ENCODE measurements at places on chromosomes 4 and X. TPM values are rescaled to one million over a fixed set of nuclear protein-coding genes. Genes with fewer than 3 reads are reported as not detected.

DNA sequence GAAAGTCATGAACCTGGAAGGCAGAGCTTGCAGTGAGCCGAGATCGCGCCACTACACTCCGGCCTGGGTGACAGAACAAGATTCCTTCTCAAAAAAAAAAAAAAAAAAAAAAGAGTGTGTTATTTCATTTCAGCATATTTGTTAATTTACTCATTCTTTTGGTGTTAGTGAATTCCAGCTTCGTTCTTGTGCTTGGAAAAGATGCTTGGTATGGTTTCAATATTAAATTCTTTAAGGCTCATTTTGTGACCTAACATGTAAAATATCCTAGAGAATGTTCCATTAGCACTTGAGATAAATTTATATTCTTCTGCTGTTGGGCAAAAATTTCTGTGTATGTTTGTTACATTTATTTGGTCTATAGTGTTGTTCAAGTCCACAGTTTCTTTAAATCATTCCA lies 66.8 kb downstream of the SPIN3 start:
- H3K27ac ChIP-seq, result no peak overlapping the region
- H3K4me1 ChIP-seq, result peaks cover 3% of the 10 kb centered on the region
- DNase-seq, result peak; percentile 38

- H3K27ac ChIP-seq, result no peak overlapping the region
- H3K36me3 ChIP-seq, result no peaks in the 10 kb centered on the region
- H3K4me1 ChIP-seq, result 0 out of 2 replicates have a peak, but pooled peaks cover 2% of the 10 kb centered on the region
- H3K27me3 ChIP-seq, result peaks cover 9% of the 10 kb centered on the region
- peak; percentile 55 for DNase-seq
Observed at GRCh38 chr4:41644288-41644914, 104.1 kb downstream of the PHOX2B start.

- H3K4me1 ChIP-seq, result peaks cover 31% of the 10 kb centered on the region
- H3K27ac ChIP-seq, result peak within 1 kb of the TSS; percentile 96
- H3K36me3 ChIP-seq, result no peaks in the 10 kb centered on the region
- peak; percentile 95 for DNase-seq
Observed at GRCh38 chrX:47193475-47194193, at the start of gene UBA1. Gene UBA1 (plus strand): TSS chrX:47193829. CDS start chrX:47198803, 4,974 bp downstream.

DNA sequence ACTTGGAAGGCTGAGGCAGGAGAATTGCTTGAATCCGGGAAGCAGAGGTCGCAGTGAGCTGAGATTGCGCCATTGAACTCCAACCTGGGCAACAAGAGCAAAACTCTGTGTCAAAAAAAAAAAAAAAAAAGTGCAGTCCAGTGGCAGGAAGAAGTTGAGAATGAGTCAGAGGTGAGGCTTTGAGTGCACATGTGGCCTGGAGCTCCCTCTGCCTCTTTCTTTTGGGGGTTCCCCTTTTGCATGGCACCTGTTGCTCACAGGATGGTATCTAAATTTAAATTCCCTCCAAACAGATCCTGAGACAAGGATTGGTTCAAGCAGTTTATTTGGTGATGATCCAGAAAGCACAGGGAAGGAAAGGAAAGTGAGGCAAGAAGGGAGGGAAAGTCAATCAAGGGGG lies 151.4 kb upstream of the STX18 start:
- no peak overlapping the region for H3K27ac ChIP-seq
- no peak overlapping the region for H3K4me3 ChIP-seq
- H3K27me3 ChIP-seq, result no peaks in the 10 kb centered on the region
- no peaks in the 10 kb centered on the region for H3K4me1 ChIP-seq
- DNase-seq, result peak; percentile 64
- no peaks in the 10 kb centered on the region for H3K36me3 ChIP-seq

The CXCL8 gene
- total RNA-seq, result 20.0 TPM

The SLC9B1 gene
- total RNA-seq, result not detected

DNA sequence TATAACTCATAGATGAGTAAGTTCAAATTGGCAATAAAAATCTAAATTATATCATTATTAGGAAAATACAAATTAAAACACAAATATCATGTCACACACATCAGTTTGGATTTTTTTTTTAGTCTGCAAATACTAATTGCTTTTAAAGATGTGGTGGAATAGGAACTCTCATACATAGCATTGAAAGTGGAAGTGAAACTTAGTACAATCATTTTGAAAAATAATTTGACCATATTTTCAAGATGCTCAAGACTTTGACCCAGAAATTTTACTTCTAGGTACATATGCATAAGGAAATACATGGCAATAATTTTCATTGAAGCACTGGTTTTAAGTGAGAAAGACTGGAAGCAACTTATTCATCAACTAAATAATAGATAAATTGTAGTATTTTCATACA lies 147.5 kb upstream of the SMIM31 start:
- H3K4me3 ChIP-seq, result no peak overlapping the region
- no peak overlapping the region for H3K27ac ChIP-seq
- no peak for DNase-seq
- H3K4me1 ChIP-seq, result no peaks in the 10 kb centered on the region

The ZBED1 gene
- 30.4 TPM for total RNA-seq

DNA sequence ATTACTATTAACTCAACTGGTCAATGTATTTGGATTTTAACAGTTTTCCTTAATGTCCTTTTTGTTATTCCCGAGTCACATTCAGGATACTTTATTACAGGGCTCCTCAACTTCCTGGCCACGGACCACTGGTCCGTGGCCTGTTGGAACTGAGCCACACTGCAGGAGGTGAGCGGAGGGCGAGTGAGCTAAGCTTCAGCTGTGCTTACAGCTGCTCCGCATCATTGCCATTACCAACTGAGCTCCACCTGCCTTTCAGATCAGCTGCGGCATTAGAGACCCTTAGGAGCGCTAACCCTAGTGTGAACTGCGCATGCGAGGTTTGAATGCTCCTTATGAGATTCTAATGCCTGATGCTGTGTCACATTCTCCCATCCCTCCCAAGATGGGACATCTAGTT lies 591.7 kb downstream of the CCSER1 start:
- DNase-seq, result no peak
- H3K27ac ChIP-seq, result no peak overlapping the region

DNA sequence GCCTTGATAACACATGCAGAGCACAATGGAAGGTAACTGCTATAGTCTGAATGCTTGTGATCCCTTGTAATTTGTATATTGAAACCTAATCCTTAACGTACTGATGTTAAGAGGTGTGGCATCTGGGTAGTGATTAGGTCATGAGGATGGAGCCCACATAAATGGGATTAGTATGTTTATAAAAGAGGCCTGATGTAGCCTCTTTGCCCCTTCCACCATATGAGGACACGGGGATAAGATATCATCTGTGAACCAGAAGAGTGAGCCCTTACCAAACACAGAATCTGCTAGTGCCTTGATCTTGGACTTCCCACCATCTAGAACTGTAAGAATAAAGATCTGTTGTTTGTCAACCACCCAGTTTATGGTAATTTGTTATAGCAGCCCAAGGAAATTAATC lies 1074.2 kb upstream of the INTU start:
- H3K27ac ChIP-seq, result no peak overlapping the region
- no peaks in the 10 kb centered on the region for H3K4me1 ChIP-seq
- no peak for DNase-seq
- no peaks in the 10 kb centered on the region for H3K36me3 ChIP-seq
- H3K4me3 ChIP-seq, result no peak overlapping the region

The FAM199X gene
- total RNA-seq, result 16.1 TPM

DNA sequence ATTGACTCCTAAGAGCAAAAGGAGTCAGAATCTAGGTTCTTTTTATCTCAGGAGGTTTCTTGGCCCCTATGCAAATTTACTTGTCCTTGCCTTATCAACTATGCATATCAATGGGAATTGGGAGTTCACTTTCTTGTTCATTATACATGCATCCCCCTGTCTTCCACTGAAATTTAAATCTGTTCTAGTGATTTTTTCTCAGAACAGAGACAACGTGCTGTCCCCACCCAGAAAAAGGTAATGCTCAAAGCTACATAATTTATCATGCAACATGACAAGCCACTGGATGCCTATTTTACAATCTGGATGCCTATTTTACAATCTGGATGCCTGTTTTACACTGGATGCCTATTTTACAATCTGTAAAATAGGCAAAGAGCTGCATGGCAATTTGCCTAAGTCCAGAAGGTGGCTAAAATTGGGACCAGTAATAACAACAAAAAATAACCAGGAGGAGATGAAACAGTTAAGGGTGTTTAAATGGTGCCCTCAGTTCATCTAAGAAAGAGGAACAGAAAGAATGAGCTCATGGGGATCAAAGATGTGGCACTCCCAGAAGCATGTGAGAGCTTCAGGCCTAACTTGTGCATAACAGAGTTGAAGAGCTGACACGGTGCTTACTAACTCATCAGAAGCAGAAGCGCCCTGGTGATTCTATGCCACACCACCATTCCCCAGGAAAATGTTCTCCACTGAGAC lies 537.8 kb upstream of the BOD1L1 start:
- H3K36me3 ChIP-seq, result no peaks in the 10 kb centered on the region
- no peak for DNase-seq
- H3K27me3 ChIP-seq, result no peaks in the 10 kb centered on the region
- no peak overlapping the region for H3K4me3 ChIP-seq
- no peak overlapping the region for H3K27ac ChIP-seq

- H3K27ac ChIP-seq, result no peak overlapping the region
- no peaks in the 10 kb centered on the region for H3K4me1 ChIP-seq
- H3K4me3 ChIP-seq, result no peak overlapping the region
- DNase-seq, result no peak
- H3K36me3 ChIP-seq, result no peaks in the 10 kb centered on the region
Observed at GRCh38 chr4:154485127-154485773, 6.3 kb downstream of the DCHS2 start.

- peaks cover 22% of the 10 kb centered on the region for H3K4me1 ChIP-seq
- peak overlapping the region; percentile 64 for H3K27ac ChIP-seq
- H3K27me3 ChIP-seq, result no peaks in the 10 kb centered on the region
- no peaks in the 10 kb centered on the region for H3K36me3 ChIP-seq
- DNase-seq, result peak; percentile 85
Observed at GRCh38 chrX:130726661-130727060, 176.3 kb downstream of the ENOX2 start.

DNA sequence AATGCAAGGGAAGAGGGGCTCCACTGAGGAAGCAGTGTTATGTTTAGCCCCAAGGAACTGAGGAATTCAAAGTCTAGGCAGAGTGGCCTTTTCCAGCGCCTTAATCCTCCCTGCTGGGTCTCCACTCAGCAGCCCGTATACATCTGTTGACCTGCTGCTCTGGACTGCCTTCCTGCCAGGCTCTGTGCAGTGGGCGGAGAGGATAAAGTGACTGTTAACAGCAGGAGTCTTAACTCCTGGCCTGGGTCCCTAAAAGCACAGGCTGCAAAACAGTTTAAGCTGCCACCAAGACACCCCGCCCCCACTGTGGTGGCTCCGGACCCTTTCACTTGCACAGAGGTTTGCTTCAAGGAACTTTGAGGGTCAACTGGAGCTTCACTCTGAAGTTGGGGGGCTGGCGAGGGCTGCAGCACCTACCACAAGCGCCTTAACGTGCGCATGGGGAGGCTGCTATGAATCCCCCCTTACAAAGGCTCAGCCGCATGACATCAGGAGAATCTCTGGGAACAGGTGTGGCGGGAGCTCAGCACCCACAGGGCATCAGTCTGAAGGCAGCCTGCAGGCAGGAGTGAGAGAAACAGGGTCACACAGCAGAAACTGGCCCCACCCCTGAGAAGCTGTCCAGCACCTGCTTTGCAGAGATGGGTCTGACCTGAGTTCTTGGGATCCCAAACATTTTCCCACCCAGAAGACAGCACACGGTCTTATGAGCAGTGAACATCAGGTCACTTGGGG lies 358.2 kb upstream of the GATB start:
- H3K4me3 ChIP-seq, result no peak overlapping the region
- H3K27ac ChIP-seq, result no peak overlapping the region
- DNase-seq, result no peak
- no peaks in the 10 kb centered on the region for H3K4me1 ChIP-seq
- H3K27me3 ChIP-seq, result no peaks in the 10 kb centered on the region
- no peaks in the 10 kb centered on the region for H3K36me3 ChIP-seq

DNA sequence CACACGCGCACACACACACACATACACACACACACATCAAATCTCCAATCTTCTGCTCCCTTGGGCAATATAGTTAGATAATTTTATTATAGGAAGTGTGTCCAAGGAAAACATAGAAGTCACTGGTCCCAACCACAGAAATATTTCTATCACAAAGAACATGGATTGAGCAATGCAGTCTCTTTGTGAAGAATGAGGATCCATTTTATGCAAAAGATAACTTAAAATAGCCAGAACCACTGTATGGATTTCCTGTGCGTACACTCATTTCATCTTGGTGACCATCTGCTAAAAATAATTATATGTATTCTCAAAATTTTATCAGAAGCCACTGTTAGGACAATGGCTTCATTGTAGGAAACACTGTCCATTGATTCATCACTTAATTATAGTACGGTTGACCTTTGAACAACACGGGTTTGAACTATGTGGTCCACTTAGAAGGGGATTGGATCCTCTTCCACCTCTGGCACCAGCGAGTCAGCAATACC lies 169.6 kb upstream of the MXRA5 start:
- H3K4me1 ChIP-seq, result peaks cover 56% of the 10 kb centered on the region
- H3K27me3 ChIP-seq, result no peaks in the 10 kb centered on the region
- H3K27ac ChIP-seq, result peak overlapping the region; percentile 80
- DNase-seq, result peak; percentile 65

The DRP2 gene
- 0.22 TPM for total RNA-seq

- no peaks in the 10 kb centered on the region for H3K27me3 ChIP-seq
- DNase-seq, result no peak
- no peak overlapping the region for H3K27ac ChIP-seq
Observed at GRCh38 chr4:7198440-7199128, 6.2 kb downstream of the SORCS2 start.

DNA sequence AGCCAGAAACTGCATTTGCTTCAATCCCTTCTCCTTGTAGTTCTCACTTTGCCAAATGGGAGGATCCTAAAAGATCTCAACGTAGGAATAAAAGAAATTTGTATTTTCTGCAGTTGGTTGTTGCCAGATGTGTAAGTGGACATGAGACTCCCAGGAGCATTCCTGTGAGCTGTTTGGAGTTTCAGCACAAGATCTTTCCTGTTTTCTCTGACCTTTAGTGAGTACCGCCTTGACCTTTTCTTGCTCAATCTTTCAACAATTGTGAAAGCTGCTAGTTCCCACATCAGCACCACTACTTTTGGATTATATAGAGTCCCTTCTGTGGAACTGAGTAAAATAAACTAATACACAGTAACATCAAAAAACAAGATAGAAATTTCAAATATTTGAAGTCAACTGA lies 683.8 kb upstream of the PABPC4L start:
- no peak for DNase-seq
- no peak overlapping the region for H3K27ac ChIP-seq
- H3K4me1 ChIP-seq, result no peaks in the 10 kb centered on the region
- no peak overlapping the region for H3K4me3 ChIP-seq
- no peaks in the 10 kb centered on the region for H3K36me3 ChIP-seq
- H3K27me3 ChIP-seq, result no peaks in the 10 kb centered on the region

The GABRA4 gene
- total RNA-seq, result not detected

The ZNF711 gene
- 0.43 TPM for total RNA-seq

- no peak overlapping the region for H3K27ac ChIP-seq
- no peak overlapping the region for H3K4me3 ChIP-seq
- DNase-seq, result peak; percentile 69
- H3K36me3 ChIP-seq, result no peaks in the 10 kb centered on the region
Observed at GRCh38 chr4:121307445-121308327, 73.1 kb downstream of the QRFPR start.

The DRD5 gene
- not detected for total RNA-seq

The ATOH1 gene
- total RNA-seq, result not detected

Data from GM23248 (cell line).